NCI-H1436 (cell line): ENCODE measurements at places on chromosomes 3 and 15.

- peak; percentile 6 for DNase-seq
Measured at GRCh38 chr3:32296251-32297204, 58.0 kb downstream of the CMTM8 start.

- DNase-seq, result peak; percentile 1
Measured at GRCh38 chr3:184085389-184085852, 11.4 kb upstream of the HTR3E start.

GRCh38 chr3:148175214-148175613 lies 522.5 kb upstream of the AGTR1 start:
- no peak for DNase-seq

DNA sequence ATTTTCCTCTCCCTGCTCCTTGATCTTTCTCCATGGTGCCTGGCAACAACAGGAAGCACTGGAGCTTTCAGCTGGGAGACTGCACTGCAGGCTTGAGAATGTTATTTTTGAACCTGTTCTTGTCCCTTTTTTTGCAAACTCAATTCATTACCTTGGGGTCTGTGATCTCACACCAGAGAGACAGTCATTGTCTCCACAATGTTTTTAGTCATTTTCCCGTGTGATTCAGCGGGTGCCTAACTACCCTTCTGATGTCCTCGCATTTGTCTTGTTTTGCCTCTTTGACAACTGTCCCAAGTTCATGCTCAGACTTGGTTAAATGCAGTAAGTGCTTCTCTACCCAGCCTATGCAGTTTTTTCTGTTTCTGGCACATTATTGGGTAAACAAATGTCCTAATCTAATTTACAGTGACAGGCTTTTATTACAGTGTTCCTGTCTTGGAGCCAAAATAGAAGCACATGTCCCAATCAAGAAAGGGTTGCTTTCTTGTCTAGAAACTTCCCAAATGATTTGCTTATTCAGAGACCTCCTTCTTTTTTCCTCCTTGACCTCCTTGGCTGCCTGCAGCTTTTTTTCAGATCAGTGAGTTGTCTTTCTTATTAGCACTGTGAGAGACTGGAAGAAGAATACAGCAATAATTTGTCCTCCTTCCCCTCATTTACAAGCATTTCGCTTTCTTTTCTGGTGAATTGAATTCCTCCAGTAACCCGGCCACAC lies 162.4 kb downstream of the NSUN3 start:
- no peak for DNase-seq

GRCh38 chr3:137925080-137925479 lies 84.9 kb upstream of the CLDN18 start:
- no peak for DNase-seq

DNA sequence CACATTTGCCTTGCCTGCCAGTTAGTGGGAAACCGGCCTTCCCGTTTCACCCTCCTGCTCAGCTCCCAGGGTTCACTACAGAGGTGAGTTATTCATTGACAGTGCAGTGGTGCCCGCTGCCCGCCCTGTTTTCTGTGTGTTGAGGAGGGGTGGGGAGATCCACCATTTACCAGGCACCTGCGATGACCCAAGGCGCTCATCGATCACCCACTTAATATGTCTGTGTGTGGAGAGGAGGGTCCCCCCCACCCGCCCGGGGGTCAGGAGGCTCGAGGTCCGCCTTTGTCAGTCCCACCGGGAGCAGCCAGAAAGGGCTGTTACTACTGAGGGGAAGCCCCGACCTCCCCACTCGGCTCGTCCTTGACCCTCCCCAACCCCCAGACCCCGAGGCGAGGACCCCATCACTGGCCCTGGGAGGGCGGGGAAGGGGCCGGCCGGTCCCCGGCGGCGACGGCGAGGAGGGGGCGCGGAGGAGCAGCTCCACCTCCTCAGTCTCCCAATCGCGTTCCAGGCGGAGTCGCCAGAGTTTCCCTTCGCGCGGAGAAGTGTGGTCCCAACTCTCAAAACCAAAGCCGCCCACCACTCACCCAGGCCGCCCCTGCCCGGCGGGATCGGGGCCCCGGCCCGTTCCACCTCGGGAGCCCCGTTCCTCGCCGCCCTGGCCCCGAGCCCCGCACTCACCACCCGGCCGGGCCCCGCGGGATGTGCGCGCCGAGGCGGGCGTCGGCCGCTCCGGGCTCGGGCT lies 1.1 kb downstream of the PLXNB1 start:
- DNase-seq, result no peak

GRCh38 chr3:46866720-46867549 lies 3.7 kb upstream of the MYL3 start:
- DNase-seq, result no peak
